Glomerular endothelial cell (primary cell): ENCODE measurements at places on chromosomes 7 and 10.

DNA sequence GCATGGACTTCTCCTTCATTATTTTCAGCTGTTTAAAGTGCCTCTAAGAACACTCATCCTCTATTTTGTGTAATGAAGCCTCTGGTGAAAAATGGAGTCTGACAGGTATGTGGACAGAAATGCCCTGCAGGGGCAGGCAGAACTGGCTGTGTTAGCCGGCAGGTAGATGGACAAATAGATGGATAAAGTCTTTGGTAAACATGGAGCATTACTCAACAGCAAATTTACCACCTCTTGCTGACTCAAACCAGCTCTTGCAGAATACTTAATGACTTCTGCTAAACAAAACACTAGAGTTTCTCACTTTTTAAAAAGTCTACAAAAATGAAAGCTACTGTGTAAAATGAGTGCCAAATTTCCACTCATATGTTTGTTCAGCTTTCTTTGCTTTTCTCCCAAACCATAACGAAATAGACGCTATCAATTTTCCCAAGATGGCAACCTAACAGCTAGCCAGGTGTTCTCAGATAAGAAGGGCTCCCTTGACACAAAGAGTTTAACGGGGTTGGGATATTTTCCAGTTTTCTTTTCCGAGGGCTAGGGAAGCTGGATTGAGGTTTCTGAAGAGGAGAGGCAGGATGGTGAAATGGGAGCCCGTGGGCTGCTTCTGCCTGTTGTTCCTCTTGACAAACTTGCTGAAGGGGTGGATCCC lies 71.9 kb upstream of the HABP2 start:
- no peak for DNase-seq

- no peak for DNase-seq
Observed at GRCh38 chr7:74637745-74638144, 19.8 kb upstream of the GTF2I start.

GRCh38 chr10:52558090-52558489 lies 214.5 kb downstream of the MBL2 start:
- DNase-seq, result no peak

DNA sequence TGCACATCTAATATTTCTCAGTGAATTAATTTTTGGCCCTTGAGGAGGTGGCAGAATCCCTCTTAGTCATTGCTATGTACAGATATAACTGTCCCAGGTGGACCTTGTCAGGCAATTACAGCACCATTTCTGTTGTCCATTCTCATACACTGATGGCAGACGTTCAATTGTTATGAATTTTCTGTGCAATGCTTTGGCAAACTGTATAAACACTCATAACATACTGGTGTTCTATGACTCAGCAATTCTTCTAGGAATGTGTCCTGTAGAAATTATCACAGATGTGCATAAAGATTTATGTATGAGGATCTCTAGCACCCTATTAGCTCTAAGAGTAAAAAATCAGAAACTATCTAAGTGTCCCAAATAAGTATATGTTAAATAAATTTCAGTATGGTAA lies 80.8 kb downstream of the DNAJB9 start:
- DNase-seq, result no peak

- no peak for DNase-seq
Observed at GRCh38 chr10:75542906-75543305, 111.5 kb downstream of the LRMDA start.

DNA sequence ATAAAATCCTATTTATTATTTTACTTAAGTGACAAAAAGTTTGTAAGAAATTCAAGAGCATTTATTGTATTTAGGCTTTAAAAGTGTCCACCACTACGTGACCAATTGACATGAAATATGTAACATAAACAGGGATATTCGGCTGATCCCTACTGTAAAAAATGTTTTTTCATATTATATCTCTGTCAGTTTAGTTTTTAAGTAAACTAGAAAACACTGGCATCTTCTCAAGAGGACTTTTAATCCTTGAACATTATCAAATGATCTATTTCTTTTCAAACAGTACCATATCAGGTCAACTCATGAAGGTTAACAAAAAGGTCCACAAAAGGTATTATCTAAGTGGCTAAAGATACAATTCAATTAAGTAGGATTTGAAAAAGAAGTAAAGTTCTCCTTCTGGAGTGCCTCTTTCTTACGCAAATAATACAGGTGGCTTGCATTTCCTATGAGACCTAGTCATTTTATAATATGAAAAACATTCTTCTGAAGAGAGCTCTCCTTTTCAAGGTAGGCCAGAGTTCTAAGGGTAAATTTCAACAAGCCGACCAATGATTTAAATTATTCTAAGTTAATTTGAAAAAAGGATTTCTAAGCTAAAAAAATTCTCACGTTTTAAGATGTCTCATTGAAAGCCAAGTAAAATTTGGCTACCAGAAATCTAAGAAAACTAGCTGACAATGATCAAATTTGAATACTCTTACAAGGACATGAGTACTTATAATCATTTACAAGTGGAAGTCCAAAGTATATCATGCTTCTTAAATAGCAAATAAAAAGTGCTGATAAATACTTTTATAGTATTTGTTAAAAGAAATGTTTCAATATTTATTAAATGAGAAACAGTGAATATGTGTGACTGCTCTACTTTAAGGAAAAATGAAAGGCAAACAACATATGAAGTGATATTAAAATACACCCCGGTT lies 133.5 kb downstream of the NRBF2 start:
- no peak for DNase-seq

DNA sequence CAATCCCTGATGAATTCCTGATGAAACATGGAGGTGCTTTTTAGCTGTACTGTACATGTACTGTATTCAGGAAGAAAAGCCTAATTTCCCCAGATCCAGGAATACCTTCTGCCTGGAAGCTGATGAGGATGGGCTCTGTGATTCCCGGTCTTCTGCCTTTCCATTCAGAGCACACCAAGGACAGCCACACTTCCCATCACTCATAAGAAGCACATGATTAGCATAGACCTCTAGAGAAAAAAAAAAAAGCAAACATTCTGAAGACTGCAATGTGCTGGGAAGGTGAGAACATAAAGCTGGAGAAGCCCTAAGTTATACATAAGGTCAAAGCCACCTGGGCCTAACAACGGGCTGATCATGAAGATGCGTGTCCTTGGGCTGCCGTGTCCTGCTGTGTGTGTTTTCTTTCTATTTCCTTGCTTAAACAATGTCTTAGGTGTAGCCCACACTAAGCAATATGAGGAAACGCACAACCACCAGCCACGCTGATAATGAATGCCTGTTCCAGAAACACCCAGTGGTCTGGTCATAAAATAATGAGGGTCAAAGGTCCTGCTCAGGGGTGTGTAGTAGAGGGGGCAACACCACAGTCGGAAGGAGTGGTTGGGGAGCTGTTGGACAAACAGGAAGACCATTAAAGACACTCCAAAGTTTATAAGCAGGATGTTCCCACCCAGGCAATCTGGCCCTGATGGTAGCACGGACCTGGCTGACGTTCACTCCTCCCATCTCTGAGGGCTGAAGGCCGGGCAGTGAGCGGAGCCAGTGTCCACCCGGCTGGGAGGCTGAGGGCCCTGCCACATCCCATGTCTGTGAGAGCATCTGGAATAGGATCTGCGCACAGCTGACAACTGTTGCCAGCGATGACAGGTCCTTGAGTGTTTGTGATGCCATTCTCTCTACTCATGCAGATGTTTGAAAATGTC lies 7.9 kb downstream of the PKD1L1 start:
- no peak for DNase-seq

DNA sequence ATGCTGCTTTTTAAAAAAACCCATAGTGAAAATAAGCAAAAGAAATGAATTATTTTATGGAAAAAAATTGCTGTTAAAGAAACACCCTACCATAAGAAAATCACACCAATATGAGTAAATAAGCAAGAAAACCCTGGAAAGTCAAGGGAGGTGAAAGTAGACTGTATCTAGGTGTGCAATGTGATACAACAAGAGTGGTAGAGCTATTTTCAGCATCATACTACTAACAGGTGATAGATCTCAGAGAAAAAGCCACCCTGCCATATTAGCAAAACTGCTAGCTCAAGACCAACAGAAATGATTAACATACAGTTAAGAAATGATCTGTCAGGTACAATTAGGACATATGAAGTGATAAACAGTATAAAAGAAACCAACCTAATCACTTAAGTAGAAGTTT lies 54.8 kb downstream of the UBE2H start:
- DNase-seq, result no peak

GRCh38 chr10:46520941-46521340 lies 35.5 kb downstream of the GPRIN2 start:
- DNase-seq, result no peak
